Fibroblast of skin of scalp (primary cell): ENCODE measurements at places on chromosomes 11 and 22.
A peak's percentile ranks its signal among the peaks of the same experiment; 100 is the strongest.

GRCh38 chr11:69157822-69158231 lies 2.1 kb downstream of the SMIM38 start:
- no peak for DNase-seq

- peak; percentile 56 for DNase-seq
Measured at GRCh38 chr22:45863981-45864751, 112.8 kb downstream of the WNT7B start.

GRCh38 chr22:44337678-44338004 lies 24.9 kb upstream of the SHISAL1 start:
- DNase-seq: peak; percentile 55

GRCh38 chr22:39296981-39297489 lies 22.4 kb downstream of the RPL3 start:
- DNase-seq: peak; percentile 84

DNA sequence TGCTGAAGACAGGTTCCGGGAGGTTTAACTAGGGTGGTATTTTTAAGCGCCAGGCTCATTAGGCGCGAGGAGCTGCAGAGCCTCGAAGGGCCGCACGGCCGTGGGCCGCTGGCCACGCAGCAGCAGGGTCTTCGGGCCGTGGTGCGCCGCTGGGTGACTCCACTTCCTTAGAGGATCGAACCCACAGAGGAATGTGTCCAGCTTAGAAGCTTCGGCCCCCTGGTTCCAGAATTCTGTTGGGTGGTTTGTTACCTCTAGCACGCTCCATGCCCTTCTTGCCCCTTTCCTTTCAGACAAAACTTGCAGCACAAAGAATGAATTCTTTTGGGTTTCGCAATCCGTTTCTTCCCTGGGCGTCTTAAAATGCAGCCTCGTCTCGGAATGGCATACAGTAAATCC lies 773 bp upstream of the PATL1 start:
- peak; percentile 58 for DNase-seq

GRCh38 chr22:31840585-31840984 lies 86.8 kb downstream of the DEPDC5 start:
- no peak for DNase-seq

DNA sequence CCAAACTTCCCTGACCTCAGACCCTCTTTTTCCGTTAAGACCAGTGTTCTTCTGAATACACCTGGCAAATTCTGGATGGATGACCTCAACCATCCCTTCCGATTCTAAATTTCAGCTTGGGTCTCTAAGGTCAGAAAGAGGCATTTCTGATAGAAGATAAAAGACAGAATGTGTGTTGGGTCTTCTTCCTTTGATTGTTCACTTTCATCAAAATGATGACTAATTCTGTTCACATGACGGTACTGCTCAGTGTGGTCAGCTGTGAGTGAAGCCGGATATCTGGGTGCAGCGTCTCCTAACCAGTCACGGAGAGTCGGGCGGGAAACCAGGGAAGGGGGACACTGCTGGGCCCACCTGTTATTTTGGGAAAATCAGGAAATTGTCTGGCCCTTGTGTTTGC lies 151.6 kb upstream of the NAV2 start:
- DNase-seq: no peak

GRCh38 chr22:44091751-44092150 lies 67.6 kb downstream of the PARVB start:
- no peak for DNase-seq

DNA sequence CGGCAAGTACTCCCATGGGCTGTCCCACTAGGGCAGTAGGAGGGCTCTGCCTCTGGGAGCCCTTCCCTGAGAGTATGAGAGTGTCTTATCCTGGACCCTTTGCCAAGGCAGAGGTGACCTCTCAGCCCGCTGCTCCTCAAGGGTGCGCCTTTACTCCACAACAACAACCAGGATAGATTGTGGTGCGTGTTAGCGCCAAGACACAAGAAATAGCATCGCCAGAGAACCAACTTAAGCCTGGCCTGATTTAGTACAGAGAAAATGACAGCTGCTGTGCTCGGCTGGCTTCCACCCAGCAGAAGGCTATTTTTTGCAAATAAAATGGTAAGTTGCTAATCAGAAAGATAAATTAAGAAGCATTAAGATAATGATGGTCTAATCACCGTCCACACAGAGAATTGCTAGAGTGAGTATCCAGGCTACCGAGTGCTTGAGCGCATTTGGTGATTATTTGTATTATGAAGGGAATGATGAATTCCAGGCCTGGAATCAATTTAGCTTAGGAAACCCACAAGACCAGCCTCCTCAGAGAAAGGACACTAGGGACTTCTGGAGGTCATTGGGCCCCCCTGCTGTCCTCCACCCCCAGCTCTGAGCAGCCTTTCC lies 119.8 kb downstream of the PKNOX2 start:
- peak; percentile 68 for DNase-seq

DNA sequence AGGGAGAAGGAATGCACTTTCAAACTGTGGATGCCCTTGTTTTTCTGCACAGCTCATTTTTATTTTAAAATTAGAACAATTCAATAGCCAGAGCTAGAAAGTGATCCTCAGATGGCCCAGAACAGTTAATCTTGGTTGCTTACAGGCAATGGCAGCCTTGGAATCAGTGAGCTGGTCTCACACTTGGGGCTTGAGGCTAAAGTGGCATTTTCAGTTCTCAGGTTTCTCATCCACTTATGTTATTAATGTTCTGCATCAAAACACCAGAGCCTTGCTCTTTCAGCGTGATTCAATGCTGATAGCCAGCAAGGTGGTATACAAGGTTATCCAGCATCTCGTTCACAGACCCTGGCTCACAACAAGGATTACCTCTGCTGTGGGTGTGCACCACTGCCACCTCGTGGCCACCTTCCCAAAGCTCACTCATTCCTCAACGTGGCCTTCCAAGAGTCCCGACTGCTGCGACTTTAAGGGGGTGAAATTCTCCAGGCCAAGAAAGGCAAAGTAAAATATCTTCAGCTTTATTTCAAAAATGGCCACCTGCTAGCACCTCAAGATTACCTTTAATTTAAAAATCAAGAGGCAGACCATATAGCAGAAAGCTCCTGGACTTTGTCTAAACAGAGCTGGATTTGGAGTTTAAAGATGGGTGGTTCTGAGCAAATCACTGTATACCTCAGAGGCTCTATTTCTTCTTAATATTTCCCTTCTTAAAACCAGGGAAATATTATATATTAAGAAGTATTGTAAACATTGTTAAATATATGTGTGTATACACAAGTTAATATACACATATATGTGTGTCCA lies 34.2 kb upstream of the FSHB start:
- peak; percentile 32 for DNase-seq

- no peak for DNase-seq
Measured at GRCh38 chr22:37564111-37564711, 3.9 kb downstream of the CDC42EP1 start.

DNA sequence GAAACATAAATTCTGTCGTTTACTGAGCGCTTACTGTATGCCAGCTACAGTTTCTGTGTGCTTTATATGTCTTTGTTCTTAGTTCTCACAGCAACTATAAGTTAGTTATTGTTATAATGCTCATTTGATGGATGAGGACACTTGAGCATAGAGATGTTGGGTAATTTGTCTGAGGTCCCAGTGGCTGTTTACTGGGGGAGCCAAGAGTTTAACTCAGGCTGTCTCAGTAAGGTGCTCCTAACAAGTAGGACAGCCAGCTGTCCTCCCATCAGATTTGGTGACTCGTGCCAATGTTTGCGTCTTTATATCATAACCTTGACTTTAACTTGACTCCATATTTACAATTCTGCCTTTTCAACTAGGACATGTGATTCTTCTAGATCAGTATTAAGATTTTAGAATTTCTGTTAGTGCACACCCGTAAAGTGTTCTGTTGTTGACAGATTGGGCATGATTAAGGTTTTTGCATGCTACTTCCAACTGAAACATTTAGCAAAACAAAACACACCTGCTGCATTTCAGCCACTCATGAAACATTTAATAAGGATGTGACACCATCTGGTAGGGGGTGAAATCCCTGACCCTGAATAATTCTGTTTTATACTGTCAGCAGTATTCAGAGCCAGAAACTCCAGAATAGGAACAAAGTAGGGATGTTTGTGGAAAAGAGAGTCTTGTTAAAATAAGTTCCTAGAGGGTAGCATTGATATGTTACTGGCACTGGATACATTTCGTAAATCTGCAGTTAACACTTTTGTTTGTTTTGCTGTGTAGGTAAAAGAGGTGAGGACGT lies 1.9 kb downstream of the REXO2 start:
- no peak for DNase-seq

DNA sequence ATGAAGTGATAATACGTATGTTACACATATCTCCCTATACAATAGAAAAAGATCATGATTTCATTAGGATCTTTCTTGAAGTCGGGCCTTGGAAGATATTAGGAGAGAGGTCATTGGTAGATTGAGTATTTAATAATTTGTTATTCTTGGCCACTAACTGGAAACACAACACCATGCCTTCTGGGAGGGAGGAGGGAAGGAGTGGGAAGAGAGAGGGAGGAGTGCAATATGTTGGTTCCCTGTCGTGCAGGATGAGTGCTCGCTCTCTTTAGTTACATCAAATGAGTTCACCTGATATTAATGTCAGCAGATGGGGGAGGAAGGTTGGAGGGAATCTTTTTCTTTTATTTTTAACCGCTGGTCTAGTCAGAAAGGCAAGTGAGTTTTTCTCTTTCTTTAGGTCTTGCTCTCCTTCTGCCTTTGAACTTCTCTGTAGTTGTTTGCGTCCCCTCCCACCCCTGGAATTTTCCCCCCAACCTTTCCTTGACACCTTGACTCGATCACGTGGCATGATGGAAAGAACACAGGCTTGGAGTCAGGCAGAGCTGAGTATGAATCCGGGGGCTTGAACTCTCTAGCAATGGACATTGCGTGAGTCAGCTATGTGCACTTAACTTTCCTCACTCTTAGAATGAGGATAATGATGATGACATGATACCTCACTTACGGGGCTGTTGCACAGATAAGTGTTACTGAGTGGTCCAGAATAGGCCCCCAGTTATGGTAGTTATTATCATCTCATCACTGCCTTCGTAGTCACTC lies 6.2 kb downstream of the ADAMTS15 start:
- DNase-seq: no peak

GRCh38 chr11:103792981-103793468 lies 243.4 kb upstream of the DDI1 start:
- DNase-seq: peak; percentile 40

GRCh38 chr11:112049777-112050176 lies 24.0 kb downstream of the PIH1D2 start:
- DNase-seq: no peak

DNA sequence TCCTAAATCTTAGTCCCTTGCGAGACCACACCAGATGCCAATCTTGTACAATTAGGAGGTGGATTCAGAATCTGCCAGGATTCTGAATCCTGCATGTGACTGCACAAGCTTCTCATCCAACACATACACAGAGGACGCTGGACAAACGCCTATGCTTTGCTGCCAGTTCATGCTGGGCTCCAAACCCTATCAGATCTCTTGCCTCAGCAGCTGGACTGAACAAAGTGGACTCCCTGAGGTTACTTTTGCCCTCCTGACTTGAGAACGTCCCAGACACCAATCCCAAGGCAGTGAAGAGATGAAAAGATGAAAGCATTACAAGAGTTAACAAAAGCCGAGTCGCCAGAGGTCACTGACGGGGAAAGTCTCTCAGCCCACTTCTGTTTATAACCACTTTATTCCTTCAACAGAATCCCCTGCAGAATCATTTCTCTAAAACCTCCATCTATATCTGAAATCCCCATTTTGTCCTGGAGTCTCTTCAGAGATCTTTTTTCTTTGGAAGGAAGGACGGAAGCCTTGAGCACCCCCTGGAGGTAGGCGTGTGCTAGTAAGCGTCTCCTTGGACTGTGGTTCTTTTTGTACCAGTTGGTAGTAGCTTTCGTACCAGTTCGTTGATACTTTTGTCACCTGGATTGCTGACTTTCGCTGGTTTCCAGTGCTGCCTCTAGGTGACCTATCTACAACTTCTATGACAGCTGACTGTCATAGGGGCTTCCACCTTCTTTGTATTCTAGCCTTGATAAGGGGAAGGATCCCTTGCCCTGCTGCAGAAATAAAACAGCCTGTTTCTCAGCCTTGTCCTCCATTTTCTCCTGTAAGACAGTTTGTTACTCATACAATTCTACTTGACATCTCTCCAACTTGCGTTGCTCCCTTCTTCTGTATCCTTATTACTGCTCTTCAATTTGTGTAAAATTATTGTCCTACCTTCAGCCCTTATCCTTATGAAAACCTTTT lies 26.1 kb upstream of the EED start:
- peak; percentile 72 for DNase-seq

DNA sequence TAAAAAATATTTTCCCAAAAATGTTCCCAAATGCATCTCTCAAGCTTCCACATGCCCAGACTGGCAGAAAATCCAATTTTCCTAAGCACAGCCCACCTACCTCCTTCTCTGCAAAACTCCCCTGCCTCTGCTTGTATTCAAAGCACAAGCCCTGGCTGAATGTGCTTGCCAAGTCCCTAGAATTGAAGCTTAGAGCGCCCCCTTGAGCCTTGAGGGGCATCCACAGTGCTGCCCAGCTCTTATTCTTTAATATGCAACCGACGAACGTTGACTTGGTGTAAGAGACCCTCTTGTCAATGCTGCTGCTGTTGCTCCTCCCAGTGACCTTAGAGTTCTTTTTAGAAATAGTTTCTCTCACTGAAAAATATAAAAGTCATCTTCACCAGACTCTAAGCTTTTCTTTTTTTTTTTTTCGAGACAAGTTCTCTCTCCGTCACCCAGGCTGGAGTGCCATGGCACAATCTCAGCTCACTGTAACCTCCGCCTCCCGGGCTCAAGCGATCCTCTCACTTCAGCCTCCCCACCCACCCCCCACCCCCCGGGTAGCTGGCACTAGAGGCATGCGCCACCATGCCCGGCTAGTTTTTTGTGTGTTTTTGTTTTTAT lies 63.5 kb upstream of the CAPRIN1 start:
- DNase-seq: peak; percentile 77

DNA sequence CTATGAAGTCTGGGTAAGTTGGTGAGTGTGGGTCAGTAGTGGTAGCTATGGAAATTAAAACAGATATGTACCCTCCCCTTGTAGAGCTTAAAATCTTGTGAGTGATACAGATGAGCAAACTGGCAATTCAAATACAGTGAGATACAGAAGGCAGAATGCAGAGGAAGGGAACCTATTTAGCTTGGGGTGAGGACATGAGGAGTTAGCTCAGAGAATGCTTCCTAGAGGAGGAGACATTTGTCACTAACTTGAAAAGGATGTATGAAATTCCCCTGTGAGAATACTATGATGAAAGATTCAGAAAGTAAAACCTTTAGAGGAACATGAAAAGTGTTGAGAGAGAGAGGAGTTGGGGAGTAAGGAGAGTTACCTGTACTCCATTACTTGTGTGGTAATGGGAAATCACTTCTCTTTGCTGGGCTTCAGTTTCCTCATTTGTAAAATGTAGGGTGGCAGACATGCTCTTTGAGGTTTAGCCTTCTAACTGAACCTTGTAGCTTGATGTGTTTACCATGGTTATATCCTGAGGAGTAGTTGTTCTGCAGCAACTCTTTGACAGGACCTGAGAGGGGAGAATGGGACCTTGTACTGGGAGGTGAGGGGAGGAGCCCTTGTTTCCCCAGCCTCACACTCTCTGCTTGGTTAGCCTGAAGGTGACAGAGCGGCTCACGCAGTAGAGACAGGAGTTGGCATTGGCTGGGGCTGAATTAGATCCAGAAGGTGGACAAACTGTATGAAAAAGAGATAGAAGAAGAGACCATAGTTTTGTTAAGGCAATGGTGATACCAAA lies 17.9 kb downstream of the SWAP70 start:
- DNase-seq: no peak

- DNase-seq: no peak
Measured at GRCh38 chr11:88275636-88276035, 61.9 kb downstream of the CTSC start.
